RPMI8226 (cell line): ENCODE measurements at places on chromosomes 5 and 9.

DNA sequence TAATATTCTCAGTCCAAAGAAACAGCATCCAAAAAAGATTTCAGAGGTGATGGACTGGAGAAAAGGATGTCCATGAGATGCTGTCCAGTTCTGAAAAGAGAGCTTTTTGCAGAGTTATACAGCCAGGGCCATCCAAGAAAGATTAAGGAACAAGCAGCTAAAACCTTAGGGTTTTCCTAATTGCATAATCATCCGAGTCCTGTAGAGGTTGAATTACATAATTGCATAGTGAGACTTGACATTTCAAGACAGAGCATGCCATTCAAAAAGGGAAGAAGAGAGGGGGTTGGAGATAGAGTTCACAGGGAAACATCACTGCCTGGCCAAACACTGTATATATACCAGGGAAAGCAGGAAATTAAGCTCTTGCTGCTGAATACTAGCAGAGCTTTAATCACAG lies 1729.2 kb upstream of the WWC1 start:
- DNase-seq = no peak

DNA sequence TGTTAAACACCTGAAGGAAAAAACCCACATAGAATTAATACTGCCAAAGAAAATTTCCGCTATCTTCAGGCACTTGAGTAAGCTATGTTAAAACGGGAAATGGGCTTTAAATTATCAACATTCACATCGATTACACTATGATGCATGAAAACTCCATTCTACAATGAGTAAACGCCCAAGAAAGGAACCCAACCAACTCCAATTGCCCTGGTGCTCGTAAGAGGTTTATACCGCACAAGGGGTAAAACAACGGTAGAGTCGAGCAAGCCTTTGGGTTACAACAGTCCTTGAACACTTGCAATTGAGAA lies 1.0 kb downstream of the AGTPBP1 start:
- no peak for DNase-seq

- no peak for DNase-seq
Measured at GRCh38 chr5:16612007-16612406, 4.8 kb downstream of the RETREG1 start.

DNA sequence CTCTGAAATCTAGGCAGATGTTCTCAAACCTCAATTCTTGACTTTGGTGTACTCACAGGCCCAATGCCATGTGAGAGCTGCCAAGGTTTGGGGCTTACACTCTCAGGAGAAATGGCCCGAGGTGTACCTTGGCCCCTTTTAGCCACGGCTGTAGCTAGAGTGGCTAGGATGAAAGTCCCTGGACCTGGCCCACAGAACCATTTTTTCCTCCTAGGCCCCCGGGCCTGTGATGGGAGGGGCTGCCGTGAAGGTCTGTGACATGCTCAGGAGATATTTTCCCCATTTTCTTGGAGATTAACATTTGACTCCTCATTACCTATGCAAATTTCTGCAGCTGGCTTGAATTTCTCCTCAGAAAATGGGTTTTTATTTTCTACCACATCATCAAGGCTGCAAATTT lies 1296.5 kb downstream of the MAT2B start:
- no peak for DNase-seq

GRCh38 chr5:17214893-17215292 lies 2.5 kb upstream of the BASP1 start:
- no peak for DNase-seq

DNA sequence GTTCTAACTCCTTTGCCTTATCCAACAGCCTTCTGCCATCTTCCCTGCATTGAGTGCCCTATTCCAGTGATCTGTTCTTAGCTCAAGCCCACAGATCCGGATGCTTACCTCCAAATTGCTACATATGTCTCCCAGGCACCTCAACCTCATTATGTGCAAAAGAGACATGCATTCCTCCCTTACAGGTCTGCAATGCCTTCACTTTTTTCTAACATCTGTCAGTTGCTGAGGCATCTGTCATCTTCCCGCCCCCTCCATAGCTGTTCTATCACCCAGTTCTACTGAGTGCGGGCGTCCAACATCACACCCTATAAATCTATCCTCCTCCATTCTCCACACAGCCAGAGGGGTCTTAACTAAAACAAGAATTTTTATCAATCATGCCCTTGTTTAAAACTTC lies 20.1 kb downstream of the NMRK1 start:
- no peak for DNase-seq

DNA sequence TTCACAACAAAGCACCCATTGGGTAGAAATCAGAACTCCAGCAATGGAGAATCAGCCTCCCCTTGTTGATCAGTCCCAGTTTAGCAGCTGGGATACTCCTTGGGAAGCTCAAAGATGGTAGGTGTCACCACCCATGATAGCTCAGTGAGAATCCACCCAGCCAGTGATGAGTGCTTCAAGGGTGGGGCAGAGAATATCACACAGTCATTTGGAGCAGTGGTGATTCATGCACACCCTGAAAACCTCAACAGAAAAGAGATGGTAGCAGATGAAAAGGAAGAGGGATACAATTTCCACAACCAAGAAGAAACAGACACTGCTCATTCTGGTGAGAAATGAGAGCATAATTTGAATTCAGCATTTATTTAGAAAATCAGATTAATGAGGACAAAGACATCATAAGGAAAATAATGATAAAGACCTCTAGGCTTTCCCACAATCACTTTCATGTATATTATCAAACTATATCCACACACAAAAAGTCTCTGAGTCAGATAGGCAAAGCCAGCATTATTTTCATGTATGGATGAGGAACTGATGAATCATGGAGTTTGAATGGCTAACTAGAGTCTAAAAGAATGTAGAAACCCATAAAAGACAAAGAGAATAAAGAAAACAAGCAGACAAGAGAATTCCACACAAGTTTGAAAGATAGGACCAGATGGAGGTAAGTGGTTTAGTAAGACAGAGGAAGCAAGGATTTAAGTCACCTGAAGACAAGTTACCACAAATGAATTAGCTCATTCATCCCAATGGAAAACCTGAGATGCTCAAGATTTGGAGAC lies 82.9 kb downstream of the FEM1C start:
- DNase-seq = no peak

DNA sequence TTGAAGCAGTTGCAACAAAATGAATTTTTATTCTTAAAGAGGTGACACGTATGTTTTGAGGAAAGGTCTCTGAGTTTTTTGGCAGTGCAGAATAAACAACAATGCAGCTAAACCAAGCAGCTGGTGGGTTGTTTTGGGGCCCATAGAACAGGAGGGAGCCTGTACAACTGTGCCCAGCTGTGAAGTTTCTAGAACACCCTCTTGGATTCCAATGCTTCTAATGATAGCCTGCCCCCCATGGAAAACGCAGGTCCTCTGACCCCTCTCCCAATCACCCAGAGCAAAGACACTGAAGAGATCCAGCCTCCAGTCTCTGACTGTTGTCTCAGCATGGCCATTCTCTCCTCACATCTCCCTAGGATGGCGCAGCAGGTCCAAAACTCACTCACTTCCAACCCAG lies 150.9 kb downstream of the MARCHF11 start:
- DNase-seq = no peak
